ENCODE measurements at places on chromosomes 5 and 9.

DNA sequence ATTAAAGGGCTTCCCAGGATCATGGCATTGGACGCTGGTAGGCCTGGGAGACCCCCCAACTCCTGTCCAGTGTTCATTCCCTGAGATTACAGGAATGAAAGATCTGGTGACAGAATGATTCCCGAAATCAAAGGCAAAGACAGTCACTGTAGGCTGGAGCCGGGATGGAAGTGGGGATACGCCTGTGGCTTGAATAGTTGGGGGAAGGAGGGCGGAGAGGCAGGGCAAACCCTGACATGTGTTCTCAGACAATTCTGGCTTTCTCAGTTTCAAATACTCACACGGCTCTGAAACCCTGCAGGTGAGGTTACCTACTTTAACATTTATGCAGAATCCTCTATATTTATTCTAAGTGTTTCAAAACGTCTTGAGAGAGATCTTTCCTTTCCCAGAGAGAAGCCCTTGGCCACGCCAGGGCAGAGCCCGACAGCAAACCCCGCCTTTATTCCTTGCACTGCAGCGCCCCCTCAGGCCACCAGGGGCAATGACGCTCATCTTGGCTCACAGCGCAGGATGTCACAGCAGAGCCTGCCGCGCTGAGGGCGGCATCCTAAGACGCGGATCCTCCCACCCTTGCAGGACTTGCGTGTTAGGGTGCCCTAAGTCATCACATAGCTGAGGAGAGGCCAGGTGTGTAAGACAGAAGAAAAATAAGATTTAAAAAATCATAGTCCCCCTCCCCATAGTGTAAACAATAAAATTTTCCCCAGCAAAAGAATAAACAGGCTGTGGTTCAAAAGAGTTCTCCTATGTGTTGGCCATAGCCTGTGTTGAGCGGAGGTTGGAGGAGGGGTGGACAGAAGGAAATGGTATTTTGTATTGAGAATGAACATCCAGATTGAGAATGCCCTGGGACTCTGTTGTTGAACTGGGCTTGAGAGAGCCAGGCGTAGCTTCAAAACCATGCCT, 284.5 kb downstream of the NTRK2 start:
- DNase-seq, result no peak

GRCh38 chr5:149210225-149210624, 61.4 kb upstream of the AFAP1L1 start:
- DNase-seq, result peak; percentile 49

- no peak for DNase-seq
Measured at GRCh38 chr5:173513521-173513991, 102.9 kb downstream of the BOD1 start.

GRCh38 chr5:78805474-78806124, 157.0 kb upstream of the LHFPL2 start:
- DNase-seq, result no peak

- DNase-seq, result no peak
Measured at GRCh38 chr5:50435168-50435567, 5.9 kb downstream of the EMB start.

- no peak for DNase-seq
Measured at GRCh38 chr9:86795823-86796553, 151.3 kb downstream of the GAS1 start.

GRCh38 chr5:170513856-170514525, 10.2 kb downstream of the KCNIP1 start:
- DNase-seq, result no peak

GRCh38 chr9:131253891-131254491, 22.3 kb downstream of the FAM78A start:
- no peak for DNase-seq

DNA sequence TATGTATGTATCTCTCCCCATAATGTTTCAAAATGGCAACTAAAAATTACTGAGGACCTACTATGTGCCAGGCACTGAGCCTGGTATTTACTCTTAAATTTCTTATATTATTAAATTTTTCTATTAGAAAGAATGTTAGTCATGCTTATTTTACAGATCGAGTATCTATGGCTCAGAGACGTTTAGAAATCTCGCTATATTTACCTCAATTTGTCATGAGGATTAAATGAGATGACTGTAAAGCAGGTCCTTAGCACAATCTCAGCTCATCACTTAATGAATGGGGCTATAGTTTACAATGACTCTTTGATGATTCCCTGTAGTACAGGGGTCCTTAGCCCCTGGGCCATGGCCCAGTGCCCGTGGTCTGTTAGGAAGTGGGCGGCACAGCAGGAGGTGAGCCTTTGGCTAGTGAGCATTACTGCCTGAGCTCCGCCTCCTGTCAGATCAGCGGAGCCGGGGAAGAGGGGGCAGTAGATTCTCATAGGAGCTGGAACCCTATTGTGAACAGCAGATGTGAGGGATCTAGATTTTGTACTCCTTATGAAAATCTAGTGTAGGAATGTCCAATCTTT, 15.5 kb downstream of the ENC1 start:
- no peak for DNase-seq

- DNase-seq, result no peak
Measured at GRCh38 chr9:24931894-24932293, 386.2 kb upstream of the IZUMO3 start.

DNA sequence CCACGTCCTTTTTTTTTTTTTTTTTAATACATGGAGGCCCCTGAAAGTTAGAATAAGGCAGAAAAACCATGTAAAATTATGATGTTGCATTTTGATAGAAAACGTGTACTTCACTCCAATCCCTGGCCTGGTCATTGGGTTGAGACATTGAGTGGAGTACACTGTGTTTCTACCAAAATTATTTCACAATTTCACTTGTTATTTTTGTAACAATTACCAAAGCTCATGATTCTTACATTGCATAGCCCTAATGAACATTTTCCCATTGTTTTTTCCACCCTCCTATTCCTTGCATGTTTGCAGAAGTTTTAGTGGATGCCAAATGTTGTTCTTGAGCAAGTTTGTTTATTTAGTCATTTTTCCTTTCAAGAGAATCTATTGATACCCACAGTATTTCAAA, 21.9 kb downstream of the MAMDC2 start:
- no peak for DNase-seq

DNA sequence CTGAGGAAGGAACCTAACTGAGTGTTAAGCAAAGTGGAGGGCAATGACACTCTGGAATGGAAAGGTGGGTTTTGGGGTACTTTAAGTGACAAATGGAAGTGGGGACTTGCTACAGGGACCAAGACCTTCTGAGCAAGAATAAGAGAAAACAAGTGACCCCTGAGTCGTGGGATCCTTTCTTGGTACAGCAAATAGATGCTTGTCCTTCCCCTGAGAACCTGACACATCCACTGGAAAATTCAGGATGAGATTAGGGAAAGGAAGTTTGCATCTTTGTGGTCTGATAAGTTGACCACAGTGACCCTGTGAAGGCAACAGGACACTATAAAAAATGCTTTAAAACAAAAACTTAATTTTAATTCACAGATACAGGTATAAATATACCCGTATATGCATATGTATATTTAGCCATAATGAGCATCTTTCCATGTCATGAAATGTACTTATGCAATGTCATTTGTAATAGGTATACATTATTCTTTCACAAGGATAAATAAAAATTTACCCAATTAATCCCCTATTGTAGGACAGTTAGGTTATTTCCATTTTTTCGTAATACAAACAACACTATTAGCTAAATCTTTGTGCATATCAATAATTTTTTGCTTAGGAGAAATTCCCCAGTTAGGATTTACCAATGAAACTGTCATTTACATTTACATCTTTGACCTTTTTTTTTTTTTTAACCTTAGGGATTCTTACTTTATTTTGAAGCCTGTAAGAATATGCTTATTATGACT, 2.0 kb upstream of the IRF1 start:
- DNase-seq, result no peak

GRCh38 chr9:74696520-74696919, 191.2 kb downstream of the TRPM6 start:
- no peak for DNase-seq

- DNase-seq, result no peak
Measured at GRCh38 chr5:123558762-123559433, 46.9 kb downstream of the CSNK1G3 start.

- DNase-seq, result no peak
Measured at GRCh38 chr5:79200573-79201183, 35.3 kb upstream of the JMY start.

- DNase-seq, result no peak
Measured at GRCh38 chr5:67363180-67363709, 166.6 kb upstream of the CD180 start.

GRCh38 chr9:116998305-116998704, 311.2 kb downstream of the TRIM32 start:
- DNase-seq, result no peak

DNA sequence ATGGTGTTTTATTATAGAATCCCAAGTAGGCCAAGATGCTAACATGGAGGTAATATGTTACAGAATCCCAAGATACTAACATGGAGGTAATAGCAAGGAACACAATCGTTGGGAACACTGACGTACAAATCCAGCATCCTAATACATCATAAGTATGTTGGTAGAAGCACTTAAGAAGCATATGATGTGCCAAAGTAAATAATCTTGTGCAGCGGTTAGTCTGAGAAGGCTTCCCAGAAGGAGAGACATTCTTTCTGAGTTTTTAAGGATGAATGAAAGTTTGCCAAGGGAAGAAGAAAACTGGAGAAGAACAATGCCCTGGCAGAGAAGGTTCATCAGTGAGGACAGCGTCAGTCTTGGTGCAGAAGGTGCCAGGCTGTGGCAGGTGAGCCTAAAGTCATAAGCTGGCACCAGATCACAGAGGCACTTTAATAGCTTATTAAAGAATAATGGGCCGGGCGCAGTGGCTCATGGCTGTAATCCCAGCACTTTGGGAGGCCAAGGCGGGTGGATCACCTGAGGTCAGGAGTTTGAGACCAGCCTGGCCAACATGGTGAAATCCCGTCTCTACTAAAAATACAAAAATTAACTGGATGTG, 294.5 kb upstream of the PIK3R1 start:
- no peak for DNase-seq

DNA sequence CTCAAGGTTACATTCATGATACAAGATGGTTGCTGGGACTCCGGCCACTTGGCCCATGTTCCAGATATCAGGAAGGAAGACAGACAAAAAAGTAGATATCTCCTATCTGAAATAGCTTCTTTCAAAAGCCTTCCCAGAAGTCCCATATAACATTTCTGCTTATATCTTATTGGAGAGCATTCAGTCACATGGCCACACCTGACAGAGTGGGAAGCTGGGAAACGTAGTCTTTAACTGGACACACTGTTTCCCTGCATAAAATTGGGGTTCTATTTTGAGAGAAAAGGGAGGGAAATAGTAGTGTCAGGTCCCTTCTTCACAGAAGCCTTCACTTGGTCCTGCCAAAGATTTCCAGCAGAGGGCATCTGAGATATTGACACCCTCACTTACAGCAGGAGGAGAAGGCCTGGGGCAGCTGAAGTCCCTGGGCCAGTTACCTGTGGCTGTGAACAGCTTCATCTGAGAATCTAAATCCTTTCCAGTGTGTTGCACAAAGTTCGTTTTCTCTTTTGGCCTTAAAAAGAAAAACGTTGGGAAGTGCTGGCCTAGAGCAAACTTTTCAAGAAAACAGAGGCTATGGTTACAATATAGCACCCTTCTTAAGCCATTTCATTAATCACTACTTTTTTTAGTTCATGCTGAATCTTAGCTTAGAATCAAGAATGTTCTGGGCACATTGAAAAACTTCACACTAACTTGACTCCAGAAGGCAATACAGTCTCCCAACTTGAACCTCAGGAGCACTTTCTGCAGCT, 33.5 kb downstream of the SPEF2 start:
- DNase-seq, result no peak

Data from vagina (tissue), 2 donors.